Activated naive CD4-positive, alpha-beta T cell treated with Interleukin-2 at 50 U/mL for 16 hours (primary cell): ENCODE measurements at places on chromosomes 4 and X.

DNA sequence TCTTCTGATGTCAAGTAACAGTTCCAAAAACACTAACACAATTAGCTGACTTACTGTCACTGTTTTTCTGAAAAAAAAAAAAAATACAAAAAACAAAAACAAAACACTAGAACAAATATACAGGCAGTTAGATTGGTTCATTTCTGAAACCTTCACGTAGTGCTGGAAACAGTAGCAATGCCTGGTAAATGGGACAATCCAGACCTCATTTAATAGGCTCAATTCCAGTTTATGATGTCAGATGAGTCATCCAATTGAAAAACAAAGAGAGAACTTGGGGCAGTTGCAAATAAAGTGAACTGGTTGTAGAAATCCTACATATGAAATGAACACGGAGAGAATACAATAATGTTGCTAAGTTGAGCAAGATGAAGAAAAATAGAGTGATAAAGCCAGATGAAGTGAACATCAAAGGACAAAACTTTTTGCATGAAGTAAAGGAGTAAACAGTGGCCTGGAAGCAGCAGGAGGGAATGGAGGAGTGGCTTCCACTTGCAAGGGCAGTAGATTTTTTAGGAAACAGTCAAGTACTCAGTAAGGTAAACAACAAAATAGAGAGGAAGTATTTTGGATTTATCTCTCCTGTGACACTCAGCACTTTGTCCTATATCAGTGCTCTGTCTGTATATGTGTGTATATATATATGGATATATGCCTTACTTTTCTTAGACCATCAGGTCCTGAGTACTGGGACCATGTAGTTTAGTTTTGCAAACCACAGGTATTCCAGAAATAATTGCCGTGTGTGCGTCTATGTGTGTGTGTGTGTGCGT lies 39.3 kb upstream of the MAGEA10 start:
- no peak for DNase-seq

GRCh38 chrX:140034916-140035315 lies 69.6 kb upstream of the CXorf66 start:
- no peak for DNase-seq

DNA sequence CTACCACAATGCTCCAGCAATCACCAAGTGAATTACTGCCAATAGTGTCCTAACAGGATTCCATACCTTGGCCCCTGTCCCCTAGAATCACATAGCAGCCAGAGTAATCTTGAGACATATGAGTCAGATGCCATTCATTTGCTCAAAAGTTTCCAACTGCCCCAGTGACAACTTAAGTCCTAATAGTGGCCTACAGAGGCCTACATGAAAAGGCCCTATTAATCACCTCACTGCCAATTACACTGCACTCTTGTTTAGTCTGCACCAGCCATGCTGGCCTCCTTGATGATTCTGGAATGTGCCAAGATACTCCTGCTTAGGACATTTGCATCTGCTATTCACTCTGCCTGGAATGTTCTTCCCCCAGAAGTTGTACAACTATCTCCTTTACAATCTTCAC lies 130.7 kb downstream of the NR3C2 start:
- no peak for DNase-seq

DNA sequence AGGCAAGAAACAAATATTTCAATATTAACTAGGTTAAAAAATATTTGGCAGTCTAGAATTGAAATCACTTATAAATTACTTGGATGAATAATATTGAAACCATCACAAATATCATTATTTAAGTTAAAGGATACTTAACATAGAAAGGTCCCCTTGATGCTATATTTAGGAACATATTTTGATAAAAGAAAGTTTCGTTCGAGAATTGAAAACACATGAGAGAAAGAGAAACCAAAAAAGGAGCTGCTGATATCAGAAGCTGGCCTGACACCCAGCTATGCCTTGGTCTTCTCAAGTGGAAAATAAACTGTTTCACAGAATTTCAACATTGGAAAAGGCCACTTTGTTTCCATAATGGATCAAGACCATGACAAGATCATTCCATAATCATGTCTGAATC lies 762.4 kb downstream of the DMD start:
- DNase-seq = no peak

- DNase-seq = peak; percentile 89
These were observed 21.8 kb upstream of the CSF2RA start for GRCh38 chrX:1246816-1247215.

- DNase-seq = no peak
These were observed 163.6 kb upstream of the ANK2 start for GRCh38 chr4:112885897-112886296.
